Activated T-cell treated with anti-CD3 and anti-CD28 coated beads, Interleukin-2, amount 50 U/mL, for 48 hours (primary cell): ENCODE measurements at places on chromosomes 13 and 19.

- no peak for DNase-seq
Observed at GRCh38 chr19:1389033-1389940, 5.6 kb downstream of the NDUFS7 start.

GRCh38 chr19:27744926-27745768 is 1467.8 kb downstream of the UQCRFS1 start:
- no peak for DNase-seq

DNA sequence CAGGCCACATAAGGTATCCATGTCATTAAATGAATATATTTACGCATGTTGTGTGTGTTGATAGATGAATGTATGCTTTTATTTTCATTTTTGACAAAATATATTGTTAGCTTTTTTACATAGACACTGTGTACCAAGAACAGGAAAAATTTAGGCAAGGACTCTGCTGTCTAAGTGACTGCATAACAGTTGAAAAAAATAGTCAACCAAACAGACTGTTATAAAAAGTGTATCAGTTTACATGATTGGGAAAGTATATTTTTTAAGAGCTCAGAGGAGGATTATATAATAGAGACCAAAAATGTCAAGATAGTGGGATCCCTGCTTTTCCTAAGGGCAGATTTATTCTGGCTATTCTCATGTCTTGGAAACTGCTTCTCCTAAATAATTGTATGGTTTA is 858.0 kb downstream of the SLITRK1 start:
- no peak for DNase-seq

- no peak for DNase-seq
Observed at GRCh38 chr19:18167011-18167410, 6.6 kb upstream of the IFI30 start.

DNA sequence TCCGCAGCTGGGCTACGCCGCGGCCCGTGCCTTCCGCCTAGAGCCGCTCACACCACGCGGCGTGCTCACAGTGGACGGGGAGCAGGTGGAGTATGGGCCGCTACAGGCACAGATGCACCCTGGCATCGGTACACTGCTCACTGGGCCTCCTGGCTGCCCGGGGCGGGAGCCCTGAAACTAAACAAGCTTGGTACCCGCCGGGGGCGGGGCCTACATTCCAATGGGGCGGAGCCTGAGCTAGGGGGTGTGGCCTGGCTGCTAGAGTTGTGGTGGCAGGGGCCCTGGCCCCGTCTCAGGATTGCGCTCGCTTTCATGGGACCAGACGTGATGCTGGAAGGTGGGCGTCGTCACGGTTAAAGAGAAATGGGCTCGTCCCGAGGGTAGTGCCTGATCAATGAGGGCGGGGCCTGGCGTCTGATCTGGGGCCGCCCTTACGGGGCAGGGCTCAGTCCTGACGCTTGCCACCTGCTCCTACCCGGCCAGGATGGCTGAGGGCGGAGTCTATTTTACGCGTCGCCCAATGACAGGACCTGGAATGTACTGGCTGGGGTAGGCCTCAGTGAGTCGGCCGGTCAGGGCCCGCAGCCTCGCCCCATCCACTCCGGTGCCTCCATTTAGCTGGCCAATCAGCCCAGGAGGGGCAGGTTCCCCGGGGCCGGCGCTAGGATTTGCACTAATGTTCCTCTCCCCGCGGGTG is 7.4 kb downstream of the DBP start:
- peak; percentile 63 for DNase-seq

DNA sequence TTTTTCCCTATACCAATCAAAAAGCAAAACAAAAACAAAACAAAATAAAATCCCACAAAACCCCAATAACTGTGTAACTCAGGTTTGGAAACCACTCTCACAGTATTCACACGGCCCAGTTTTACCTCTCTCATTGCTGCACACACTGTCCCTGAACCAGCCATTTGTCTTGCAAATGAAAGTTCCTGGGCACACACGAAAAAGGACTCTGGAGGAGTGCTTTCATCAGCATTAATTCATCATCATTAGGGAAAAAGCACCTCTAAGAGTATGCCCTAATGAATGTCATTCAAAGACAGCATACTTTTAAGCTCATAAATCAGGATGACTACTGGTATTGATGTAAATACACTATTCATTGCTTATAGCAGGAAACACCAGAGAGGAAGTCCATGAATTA is 306.3 kb downstream of the DNAJC15 start:
- no peak for DNase-seq

- DNase-seq = no peak
Observed at GRCh38 chr13:24624801-24625231, 55.4 kb upstream of the ATP12A start.

DNA sequence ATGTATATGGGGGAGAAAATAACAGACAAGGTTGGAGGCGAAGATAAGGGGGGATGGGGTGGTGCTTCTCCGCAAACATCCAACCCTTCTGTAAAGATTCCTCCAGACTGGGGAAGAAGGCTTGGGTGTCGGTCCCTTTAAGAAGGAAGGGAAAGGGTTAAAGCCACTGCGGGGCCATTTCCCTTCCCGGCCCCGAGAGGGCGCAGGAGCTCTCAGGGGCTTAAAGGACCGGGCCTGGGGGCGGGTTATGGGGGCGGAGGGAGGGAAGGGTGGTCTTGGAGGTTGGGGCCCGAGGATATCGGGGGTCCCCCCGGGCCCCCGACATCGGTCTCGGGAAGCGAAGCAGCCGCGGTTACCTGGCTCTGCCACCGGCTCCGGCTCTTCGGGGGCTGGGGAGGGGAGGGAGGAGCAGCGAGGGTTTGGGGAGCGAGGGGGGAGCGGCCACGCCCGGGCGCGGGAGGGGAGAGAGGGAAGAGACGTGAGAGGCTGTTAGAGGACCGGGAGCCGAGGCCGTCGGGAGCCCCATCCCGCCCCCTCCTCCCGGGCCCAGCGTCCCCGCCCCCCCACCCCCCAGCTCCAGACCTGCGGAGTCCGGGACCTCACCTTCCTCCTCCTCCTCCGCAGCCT is 2.8 kb downstream of the TNNT1 start:
- DNase-seq = peak; percentile 50

- no peak for DNase-seq
Observed at GRCh38 chr19:30423481-30423880, 51.3 kb downstream of the ZNF536 start.

DNA sequence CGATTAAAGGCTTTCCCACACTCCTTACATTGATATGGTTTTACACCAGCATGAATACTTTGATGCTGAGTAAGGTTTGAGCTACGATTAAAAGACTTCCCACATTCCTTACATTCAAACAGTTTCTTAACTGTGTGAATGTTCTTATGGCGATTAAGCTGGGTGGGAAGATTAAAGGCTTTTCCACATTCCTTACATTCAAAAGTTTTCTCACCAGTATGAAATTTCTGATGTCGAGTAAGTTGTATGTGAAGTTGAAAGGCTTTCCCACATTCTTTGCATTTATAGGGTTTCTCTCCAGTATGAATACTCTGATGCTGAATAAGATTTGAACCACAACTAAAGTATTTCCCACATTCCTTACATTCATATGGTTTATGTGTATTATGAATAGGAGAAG is 20.0 kb downstream of the ZNF780B start:
- no peak for DNase-seq

GRCh38 chr13:90675129-90675528 is 672.4 kb upstream of the MIR17HG start:
- DNase-seq = no peak

GRCh38 chr13:98069985-98070384 is 72.9 kb upstream of the FARP1 start:
- DNase-seq = no peak

GRCh38 chr13:90868321-90868920 is 479.1 kb upstream of the MIR17HG start:
- no peak for DNase-seq

DNA sequence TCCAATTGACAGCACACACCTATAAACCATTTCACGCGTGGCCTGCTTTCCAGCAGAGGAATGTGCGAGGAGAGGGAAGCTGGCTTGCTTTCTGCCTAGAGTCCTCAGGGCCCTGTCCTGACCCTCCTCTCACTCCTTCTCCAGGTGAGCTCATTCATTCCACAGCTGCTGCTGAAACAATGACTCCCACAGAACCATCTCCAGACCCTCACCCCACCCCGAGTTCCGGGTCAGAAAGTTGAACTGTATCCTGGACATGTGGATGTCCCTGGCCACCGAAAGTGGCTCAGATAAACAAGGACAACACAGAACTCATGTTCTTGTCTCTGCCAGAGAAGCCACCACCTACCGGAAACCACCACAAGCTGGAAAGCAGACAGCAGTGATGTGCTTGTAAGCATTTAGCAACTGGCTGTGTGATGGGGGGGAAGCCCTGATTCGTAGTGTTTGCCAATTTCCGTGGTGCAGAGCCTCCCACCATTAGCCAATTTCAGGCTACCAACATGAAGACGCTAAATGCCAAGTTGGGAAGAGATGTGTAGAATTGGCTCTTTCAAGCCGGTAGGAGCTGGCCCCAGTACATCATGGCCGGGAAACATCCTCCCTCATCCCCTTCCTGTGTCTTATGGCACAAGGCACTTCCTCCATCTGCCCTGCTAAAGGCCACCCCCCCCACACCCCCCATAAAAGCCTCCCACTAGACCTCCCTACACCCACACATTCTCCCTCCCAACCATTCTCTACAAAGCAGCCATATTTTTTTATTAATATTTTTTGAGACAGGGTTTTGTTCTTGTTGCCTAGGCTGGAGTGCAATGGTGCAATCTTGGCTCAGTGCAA is 5.0 kb downstream of the SYCE2 start:
- DNase-seq = peak; percentile 52

- DNase-seq = no peak
Observed at GRCh38 chr13:99577934-99578917, 77.0 kb downstream of the TM9SF2 start.
